ENCODE measurements at places on chromosomes 2 and 18. TPM values are rescaled to one million over a fixed set of nuclear protein-coding genes. Genes with fewer than 3 reads are reported as not detected.

GRCh38 chr2:221156062-221156734 is 415.9 kb downstream of the EPHA4 start:
- no peaks in the 10 kb centered on the region for H3K36me3 ChIP-seq
- no peaks in the 10 kb centered on the region for H3K4me1 ChIP-seq
- no peak overlapping the region for H3K27ac ChIP-seq
- no peaks in the 10 kb centered on the region for H3K27me3 ChIP-seq

- peaks cover 30% of the 10 kb centered on the region for H3K36me3 ChIP-seq
- no peak overlapping the region for H3K4me3 ChIP-seq
- H3K4me1 ChIP-seq: no peaks in the 10 kb centered on the region
These were observed 41.1 kb downstream of the LDAH start for GRCh38 chr2:20781656-20782265.

- H3K36me3 ChIP-seq: no peaks in the 10 kb centered on the region
- H3K27ac ChIP-seq: no peak overlapping the region
- H3K4me1 ChIP-seq: peaks cover 43% of the 10 kb centered on the region
- H3K27me3 ChIP-seq: no peaks in the 10 kb centered on the region
- no peak for DNase-seq
These were observed 267.7 kb upstream of the SIX2 start for GRCh38 chr2:45276914-45277313.

NEB gene
- 1.3 TPM for total RNA-seq

AMMECR1L gene
- 14.3 TPM for total RNA-seq

Measured in stomach (tissue), 19 donors.